ENCODE measurements at places on chromosomes 1 and 21.

GRCh38 chr1:237149857-237150256 is 107.9 kb downstream of the RYR2 start:
- no peak for DNase-seq

DNA sequence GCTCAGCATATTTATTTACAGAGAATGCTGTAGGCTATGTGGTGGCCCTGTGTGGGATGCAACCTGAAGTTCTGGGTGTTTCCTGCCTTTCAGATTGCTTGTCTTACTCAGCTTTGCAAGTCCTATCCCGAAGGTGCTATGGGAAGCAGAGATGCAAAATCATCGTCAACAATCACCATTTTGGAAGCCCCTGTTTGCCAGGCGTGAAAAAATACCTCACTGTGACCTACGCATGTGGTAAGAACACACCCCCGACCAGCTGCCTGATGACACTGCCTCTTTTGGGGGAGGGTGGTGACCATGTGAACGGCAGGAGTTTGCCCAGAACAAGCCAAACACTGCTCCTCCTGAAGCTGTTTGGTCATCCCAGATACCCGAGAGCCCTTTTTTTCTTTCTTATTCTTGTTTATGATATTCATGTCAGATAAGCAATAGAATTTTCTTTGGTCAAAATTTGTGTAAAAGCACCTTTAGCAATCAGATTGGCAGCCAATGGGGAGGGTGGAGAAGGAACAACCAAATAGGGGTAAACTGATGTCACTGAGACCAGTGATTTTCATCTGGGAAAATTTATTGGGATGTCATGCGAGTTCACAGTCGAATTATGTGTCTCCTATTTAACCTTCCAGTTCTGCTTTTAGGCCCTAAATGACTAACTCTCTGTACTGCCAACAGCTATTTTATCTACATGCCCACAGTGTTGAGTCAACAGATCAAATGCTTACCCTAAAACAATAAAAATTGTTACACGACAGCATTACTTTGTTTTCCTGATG is 82.6 kb downstream of the EVA1C start:
- no peak for DNase-seq

GRCh38 chr1:247294282-247294681 is 37.4 kb downstream of the ZNF496 start:
- DNase-seq, result no peak

GRCh38 chr1:71086331-71086730 is 5.5 kb upstream of the ZRANB2 start:
- DNase-seq, result no peak

DNA sequence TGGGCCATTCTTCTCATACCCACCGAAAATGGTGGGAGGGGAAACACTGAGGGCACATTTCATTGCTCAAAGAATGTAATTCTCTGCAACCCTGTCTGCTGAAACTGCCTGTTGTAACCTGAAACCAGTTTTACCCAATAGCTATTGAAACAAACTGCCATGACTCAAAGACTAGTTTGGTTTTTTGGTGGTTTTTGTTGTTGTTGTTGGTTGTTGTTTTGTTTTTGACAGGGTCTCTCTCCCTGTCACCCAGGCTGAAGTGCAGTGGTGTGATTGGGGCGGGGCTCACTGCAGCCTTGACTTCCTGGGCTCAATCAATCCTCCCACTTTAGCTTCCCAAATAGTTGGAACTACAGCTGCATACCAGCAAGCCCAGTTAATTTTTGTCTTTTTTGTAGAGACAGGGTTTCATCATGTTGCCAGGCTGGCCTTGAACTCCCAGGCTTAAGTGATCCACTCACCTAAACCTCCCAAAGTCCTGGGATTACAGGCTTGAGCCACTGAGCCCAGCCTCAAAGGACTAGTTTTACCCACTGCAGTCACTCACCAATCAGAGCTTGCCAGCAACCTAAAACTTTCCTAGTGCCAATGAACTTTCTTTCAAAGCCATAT is 2.1 kb upstream of the IPP start:
- DNase-seq, result no peak

GRCh38 chr1:42453386-42453785 is 2.4 kb downstream of the ZMYND12 start:
- no peak for DNase-seq

DNA sequence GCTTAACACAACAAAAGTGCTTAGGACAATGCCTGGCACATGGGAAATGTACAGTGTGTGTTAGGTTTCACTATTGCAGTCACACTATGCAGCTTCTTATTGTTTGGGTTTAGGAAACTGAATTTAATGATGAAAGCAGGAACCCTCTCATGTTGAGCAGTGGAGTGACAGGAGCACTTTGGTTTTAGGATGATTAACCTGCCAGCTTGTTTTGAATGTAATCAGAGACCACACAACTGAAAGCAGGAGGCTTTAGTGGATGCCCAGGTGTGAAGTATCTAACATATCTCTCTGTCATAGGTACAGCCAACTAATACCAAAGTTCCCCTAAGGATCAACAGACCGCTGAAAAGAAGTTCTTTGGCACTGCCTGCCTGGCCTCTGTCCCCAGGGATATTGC is 406.9 kb upstream of the USP24 start:
- DNase-seq, result no peak

- DNase-seq, result no peak
Measured at GRCh38 chr21:16676391-16676790, 836.5 kb upstream of the CXADR start.

DNA sequence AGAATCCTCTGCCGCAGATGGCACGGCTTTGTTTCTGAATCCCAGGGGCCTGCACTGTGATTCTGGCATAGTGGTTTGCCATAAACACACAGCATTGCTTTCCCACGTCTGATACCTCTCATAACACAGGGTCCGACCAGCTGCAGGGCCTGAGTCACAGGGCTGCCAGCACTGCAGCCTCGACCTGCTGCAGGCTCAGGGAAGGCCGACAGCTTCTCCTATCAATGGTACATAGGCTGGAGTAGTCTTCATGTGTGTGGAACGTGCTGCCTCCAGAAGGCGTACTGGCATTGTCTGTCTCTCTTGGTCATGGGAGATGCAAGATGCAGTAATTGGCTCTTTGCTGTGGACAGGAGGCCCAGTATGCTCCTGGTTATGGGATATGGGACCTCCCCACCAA is 53.5 kb upstream of the PDE9A start:
- DNase-seq, result no peak

DNA sequence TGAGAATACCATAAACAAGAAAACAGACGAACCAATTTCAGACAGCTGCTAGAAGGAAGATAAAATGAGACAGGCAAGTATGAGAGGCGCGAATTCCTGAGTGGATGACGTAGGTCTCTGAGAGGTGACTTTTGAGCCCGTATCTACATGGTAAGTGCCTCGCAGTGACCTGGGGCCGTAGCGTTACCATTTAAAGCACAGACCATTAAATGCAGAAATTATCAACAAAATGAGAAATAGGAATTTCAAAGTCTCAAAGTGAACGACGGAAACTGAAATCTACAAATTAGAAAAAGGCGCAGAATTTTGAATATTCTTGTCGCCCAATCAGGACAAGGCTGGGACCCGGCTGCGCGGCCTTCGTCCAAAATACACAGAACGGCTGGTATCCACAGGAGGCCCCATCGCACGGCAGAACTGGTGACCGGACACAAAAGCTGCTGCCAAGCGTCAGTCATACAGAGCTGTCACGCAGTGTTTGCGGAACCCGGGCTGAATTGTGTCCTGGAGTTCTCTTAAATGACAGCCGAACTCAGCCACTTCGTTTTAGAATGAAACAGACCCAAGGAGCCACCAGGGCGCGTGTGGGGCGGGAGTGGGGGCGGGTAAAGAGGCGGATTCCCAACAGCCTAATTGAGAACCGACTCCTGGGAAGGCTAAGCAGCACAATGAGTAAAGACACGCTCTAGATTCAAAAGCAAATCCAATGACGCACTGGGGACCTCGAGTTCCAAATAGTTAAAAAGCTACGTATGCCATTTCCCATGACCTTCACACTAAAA is 13.8 kb upstream of the BOLA1 start:
- DNase-seq, result no peak

- no peak for DNase-seq
Measured at GRCh38 chr1:115547696-115548095, 94.1 kb upstream of the VANGL1 start.

- no peak for DNase-seq
Measured at GRCh38 chr1:30388386-30388785, 335.0 kb downstream of the MATN1 start.

DNA sequence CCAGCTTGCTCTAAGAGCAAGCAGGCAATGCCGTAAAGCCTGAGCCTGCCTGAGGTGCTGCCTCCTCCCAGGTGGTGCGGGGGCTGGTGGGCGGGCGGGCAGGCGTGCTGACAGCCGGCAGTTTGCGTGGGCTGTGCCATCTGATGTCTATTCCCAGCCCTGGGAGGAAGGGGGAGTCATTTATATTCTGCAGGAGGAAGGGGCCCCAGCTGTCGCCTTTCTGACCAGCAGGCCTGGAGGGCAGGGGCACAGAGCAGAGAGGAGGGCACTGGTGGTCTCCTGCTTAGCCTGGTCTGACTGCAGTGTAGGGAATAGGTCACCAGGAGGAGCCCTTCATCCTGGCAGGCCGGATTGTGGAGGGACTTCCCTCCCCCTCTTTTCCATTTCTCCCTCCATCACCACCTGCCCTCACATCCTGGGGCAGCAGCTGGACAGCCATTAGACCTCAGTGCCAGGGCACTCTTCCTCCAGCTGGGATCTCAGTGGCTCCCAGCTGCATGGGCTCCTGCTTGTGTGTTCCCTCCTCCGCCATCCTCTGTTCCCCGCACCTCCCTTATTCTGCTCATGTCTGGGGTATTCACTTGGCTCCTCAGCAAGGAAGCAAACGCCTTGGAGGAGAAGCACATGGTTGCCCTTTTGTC is 4.4 kb downstream of the CYB561D1 start:
- peak; percentile 57 for DNase-seq

GRCh38 chr1:116999596-116999995 is 2.0 kb upstream of the CD101 start:
- DNase-seq, result no peak

GRCh38 chr21:34223376-34223775 is 140.4 kb upstream of the KCNE2 start:
- no peak for DNase-seq

DNA sequence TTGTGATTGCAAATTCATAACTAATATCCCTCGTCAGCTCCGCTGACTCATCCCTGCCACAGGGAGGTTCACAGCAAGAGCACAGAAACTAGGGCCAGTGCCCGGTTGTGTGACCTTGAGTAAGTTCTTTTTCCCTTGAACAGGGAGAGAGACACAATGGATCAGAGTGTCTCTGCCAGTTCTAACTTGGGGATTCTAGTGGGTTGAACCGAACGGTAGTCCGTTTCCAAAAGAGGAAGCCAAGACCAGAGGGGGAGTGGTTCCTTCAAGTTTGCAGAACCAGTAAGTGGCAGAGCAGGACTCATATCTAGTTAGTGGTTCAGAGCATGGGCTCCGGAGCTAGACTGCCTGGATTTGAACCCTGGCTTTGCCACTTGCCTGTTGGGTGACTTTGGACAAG is 4.9 kb upstream of the SHISA4 start:
- DNase-seq, result no peak

GRCh38 chr21:27277110-27277509 is 310.2 kb upstream of the ADAMTS5 start:
- DNase-seq, result no peak

GRCh38 chr1:200310824-200311223 is 99.0 kb downstream of the ZNF281 start:
- no peak for DNase-seq

DNA sequence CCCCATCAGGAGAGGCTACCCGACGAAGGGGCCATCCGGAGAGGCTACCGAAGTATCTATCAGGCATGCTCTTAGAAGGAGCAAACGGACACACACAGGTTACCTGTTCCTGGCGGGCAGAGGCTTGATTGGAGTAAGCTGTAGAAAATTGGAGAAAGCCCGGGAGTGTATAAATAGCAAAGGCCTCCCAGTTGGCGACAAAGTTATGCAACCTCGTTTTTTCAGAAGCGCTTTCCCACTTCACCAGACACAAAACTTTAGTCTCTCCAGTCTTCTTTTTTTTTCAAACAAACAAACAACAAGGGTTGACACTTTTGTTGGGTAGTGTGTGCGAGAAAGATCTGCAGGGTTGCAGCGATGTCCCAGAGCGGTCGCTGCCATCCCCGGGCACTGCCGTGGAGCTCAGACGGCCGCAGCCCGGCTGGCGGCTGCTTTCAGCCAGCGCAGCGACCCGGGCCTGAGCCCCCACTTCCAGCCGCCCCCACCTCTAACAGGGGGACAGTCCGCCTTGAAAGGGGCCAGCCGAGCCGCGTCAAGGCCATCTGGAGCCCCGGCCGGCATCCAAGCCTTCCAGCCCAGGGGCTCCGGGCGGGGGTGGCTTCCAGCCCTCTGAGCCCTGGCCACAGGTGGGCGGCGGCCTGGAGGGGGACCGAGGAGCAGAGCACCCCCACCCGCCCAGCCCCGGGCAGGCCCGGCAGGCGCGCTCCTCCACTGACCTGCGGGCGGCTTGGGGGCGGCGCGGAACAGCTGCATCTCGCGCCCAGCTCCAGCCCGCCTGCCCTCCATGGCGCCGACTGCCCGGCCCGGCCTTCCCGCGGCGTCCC is 616 bp downstream of the MCOLN3 start:
- no peak for DNase-seq

- DNase-seq, result no peak
Measured at GRCh38 chr1:63804829-63805484, 31.1 kb downstream of the ROR1 start.

DNA sequence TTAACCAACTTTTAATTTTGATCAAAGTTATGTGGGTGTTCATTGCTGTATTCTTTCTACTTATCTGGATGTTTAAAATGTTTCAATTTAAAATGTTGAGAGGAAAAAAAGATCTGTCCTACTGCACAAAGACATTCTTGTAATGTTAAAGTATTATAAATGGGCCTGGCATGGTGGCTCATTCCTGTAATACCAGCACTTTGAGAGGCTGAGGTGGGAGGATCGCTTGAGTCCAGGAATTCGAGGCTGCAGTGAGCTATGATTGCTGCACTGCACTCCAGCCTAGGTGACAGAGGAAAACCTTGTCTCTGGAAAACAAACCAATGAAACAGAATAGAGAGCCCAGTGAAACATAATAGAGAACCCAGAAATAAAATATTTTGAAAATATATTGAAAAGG is 65.5 kb upstream of the LRRC8B start:
- DNase-seq, result no peak

- no peak for DNase-seq
Measured at GRCh38 chr1:228929476-228930027, 194.3 kb downstream of the RHOU start.

DNA sequence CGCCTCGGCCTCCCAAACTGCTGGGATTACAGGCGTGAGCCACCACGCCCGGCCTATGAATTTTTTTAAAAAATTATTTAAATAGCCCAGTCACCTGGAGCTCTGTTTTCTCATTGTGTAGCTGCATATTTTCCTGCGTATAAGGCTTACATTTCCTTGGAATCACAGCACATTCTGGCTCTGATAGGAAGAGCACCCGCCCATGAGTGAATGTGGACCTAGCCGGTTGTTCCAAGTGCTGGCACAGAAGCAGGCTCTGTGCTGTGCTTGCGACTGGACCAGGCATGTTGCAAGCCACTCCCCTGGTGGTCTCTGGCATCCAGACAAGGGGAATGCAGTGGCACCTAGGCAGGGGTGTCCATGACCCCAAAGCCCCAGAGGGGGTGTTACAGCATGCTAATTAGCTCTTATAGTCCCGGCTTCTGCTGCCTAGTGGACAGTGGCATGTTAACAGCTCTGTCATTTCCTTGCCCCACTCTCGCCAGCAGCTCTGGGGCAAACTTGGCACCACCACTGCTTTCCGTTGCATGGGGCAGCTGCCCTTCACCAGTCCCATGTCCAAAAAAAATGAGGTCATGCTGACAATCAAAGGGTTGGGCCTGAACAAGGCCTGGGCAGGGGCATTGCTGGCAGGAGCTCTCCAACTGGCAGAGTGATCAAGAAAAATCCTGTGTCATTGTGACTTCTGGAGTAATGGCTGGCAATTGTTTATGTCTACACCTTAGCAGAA is 5.2 kb upstream of the VTCN1 start:
- DNase-seq, result no peak

Data from stimulated activated CD4-positive, alpha-beta T cell treated with anti-CD3 and anti-CD28 coated beads, TNF-alpha, amount 100 ng/mL, for 4 hours (primary cell).